T-helper 17 cell (primary cell): ENCODE measurements at places on chromosomes 7 and 10. TPM values are rescaled to one million over a fixed set of nuclear protein-coding genes. Genes with fewer than 3 reads are reported as not detected.

DNA sequence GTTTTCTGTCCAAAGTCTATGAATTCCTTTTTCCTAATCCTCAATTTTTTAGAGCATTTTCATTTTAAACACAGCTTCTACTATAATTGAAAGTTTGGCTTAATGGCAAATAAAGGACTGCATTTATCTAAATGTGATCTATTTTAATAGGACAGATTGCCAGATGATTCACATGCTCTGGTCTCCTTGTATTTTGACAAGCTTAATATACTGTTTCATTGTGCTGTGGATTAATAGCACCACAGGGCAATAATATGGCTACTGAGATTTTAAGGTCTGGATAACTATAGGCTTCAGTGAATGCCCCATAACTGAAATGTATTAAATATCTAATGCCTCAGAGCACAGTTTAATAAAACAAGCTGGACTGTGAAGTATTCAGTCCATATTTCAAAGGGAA lies 1362.8 kb downstream of the XPNPEP1 start:
- DNase-seq = no peak

DNA sequence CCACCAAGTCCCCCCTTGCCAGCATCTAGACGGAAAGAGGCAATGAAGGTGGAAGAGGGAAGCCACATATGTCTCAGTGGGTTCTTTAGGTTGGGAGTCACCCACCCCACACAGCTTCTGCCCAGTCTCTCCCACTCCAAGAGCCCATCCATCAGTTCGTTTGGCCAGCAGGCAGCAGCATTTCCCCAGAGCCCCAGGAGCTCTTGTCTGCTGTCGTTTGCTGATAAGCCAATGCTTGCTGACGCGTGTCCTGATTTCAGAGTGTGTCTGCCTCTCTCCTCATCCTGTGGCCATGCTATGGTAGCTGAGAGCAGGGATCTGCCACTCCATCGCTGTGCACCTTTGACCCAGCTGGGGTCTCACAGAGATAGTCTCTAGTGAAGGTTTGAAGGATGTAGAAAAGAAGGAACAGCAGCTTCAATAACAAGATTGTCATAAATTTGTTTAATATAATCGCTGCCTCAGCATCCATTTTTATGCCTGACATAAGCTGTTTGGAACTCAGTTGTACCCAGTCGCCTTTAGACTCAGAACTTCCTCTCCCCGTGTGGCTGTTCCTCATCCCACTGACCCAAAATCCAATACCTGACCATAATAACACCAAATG lies 39.4 kb upstream of the GDF10 start:
- no peak for DNase-seq

GRCh38 chr10:44370731-44371248 lies 14.1 kb downstream of the CXCL12 start:
- DNase-seq = no peak

GRCh38 chr10:86191686-86192085 lies 174.9 kb downstream of the GRID1 start:
- no peak for DNase-seq

DNA sequence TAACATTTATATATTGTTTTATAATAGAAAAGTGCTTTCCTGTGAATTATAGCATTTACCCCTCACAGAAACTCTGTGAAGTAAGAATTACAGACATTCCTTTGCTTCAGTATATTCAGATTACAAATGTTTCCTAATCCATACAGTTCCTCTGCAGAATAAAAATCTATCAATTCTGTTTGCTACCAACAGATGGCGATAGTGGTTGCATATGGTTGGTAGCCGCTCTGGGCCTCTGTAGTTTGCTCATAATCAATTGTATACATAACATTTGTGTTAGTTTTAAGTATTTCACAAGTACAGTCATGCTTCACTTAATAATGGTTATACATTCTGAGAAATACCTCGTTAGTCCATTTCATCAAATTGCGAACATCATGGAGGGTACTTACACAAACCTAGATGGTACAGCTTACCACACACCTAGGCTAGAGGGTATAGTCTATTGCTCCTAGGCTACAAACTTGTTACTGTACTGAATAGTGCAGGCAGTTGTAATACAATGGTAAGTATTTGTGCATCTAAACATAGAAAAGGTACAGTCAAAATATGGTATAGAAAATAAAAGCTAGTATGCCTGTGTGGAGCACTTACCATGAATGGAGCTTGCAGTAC lies 94.4 kb upstream of the STEAP4 start:
- no peak for DNase-seq

- no peak for DNase-seq
Observed at GRCh38 chr10:11395581-11396310, 215.7 kb downstream of the USP6NL start.

GRCh38 chr10:72316748-72317435 lies 37.8 kb downstream of the DNAJB12 start:
- DNase-seq = no peak

DNA sequence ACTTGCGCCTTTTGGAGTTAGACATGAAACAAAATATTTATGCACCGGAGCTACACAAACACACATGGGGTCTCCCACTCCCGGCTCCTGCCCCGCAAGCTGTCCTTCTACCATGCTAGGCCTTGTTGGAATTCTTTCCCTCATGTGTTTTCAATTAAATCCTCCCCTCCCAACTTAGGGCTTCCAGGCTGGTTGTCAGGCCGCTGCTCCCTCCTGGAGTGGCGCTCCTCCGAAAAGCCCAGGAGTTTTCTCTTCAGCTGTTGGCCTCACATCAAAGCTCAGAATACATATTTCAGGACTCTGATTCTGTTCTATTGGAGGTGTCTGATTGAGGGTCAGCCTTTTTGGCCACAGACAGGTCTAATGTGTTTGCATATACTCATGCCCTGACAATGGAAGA lies 113.3 kb downstream of the FANK1 start:
- DNase-seq = no peak

- no peak for DNase-seq
Observed at GRCh38 chr10:49141541-49142332, 7.9 kb upstream of the FAM170B start.

GRCh38 chr7:137734221-137734620 lies 112.6 kb downstream of the DGKI start:
- DNase-seq = no peak

GRCh38 chr10:126041804-126042231 lies 145.5 kb downstream of the FANK1 start:
- peak; percentile 78 for DNase-seq

The WDR86 gene
- total RNA-seq = 24.4 TPM

The PRR15 gene
- not detected for total RNA-seq

The CLRN3 gene
- total RNA-seq = not detected

The STEAP1 gene
- total RNA-seq = not detected

The CARD11 gene
- total RNA-seq = 155 TPM

The OR2A42 gene
- 0.07 TPM for total RNA-seq

The FOXI2 gene
- not detected for total RNA-seq

The SLC18A3 gene
- not detected for total RNA-seq

The GIMAP5 gene
- total RNA-seq = 44.1 TPM

The ANKRD2 gene
- total RNA-seq = not detected

The NPS gene
- not detected for total RNA-seq

The NUPR2 gene
- not detected for total RNA-seq
